ENCODE measurements at places on chromosomes 7 and 10. TPM values are rescaled to one million over a fixed set of nuclear protein-coding genes. Genes with fewer than 3 reads are reported as not detected.

The C10orf53 gene
- not detected for total RNA-seq

The GPC2 gene
- 3.6 TPM for total RNA-seq

The CLDN4 gene
- 1.2 TPM for total RNA-seq

The PLEKHS1 gene
- 0.80 TPM for total RNA-seq

The MBL2 gene
- total RNA-seq: not detected

The CDNF gene
- total RNA-seq: not detected

The SRRM3 gene
- 3.8 TPM for total RNA-seq

The SUN3 gene
- 1.1 TPM for total RNA-seq

DNA sequence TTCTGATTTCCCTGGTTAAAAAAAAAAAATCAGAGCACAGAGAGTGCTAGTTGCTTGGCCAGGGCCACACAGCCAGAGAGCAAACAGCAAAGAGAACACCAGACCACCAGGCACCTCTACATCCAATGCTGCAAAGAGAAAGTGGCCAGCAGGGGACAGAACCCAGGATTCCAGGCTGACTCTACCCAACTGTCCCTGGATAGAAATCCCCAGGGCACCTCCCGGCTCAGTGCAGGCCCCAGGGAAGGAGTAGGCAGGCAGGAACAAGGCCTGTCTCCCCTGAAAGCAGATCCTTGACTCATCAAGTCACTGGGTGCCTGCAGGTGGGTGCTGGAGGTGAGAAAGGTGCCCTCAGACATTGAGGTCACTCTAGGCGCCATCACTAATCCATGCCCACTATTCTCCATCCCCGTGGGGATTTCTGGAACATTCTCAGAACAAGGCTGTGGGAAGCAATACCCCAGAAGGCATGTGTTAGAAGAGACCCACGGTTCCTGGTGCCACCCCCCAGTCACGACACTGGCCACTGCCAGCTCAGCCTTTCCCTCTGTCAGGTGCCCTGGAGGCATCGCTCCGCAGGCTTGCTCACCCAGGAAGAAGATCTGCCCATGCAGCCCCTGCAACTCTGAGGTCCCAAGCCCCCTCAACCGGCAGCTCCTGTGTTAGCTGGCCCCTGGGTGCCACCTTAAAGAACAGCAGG is 154.8 kb downstream of the GRID1 start:
- no peak for DNase-seq

- no peak for DNase-seq
Measured at GRCh38 chr7:30918676-30919075, 7.0 kb downstream of the AQP1 start.

- no peak for DNase-seq
Measured at GRCh38 chr7:17493446-17493845, 195.0 kb downstream of the AHR start.

- no peak for DNase-seq
Measured at GRCh38 chr10:69292459-69292858, 14.2 kb downstream of the HK1 start.

DNA sequence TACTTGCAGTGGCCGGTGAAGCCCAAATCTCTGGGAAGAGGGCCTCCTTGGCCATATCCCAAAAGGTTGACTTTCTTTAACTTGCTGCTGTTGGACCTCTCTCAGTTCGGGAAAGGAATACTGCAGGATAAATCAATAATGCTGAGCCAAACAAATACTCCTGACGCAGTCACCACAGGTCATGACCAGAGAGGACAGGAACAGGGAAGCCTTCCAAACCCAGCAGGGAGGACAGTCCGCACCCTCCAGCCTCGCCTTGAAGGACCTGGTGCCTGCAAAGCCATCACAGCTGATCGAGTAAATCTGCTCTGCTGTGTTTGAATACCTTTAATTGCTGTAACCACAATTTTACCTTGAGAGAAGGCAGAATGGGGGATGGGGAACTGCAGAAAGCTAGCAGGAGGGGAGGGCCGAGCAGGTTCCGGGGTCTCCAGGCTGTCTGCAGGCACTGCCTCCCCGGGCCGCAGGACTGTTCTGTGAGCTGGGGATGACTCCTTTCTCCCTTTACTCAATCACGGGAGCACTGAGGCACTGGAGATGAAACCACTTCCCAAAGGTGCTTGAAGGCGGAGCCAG is 20.8 kb upstream of the INSIG1 start:
- no peak for DNase-seq

DNA sequence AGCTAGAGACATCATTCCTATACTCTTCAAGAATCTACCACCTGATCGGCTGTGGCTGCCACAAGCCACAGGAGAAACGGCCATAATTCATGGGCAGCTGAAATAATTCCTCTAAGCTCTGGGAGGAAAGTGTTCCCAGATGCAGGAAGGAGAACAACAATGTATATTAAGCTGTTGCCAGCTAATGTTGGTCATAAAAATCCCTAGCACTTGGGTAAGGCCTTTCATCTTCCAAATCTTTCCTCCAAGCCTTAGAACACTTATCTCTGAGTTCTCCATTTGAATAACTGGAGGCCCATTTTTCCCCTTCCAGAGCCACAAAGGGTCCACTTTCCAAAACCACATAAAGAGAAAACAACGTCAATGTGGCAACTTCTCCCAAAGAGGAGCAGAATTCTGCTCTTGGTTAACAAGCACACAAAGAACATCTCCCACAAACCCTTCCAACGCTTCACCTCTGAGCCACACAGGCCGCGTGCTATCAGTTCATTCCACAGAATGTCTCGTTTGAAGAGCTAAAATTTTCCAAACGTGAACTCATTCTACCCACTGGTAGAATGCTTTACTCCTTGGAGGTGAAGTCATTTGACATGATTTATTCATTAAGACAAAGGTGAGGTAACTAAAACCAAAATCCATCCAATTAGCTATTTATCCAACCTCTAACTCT is 11.2 kb downstream of the KCNMA1 start:
- peak; percentile 63 for DNase-seq

GRCh38 chr10:15954188-15954587 is 93.9 kb upstream of the MINDY3 start:
- no peak for DNase-seq

DNA sequence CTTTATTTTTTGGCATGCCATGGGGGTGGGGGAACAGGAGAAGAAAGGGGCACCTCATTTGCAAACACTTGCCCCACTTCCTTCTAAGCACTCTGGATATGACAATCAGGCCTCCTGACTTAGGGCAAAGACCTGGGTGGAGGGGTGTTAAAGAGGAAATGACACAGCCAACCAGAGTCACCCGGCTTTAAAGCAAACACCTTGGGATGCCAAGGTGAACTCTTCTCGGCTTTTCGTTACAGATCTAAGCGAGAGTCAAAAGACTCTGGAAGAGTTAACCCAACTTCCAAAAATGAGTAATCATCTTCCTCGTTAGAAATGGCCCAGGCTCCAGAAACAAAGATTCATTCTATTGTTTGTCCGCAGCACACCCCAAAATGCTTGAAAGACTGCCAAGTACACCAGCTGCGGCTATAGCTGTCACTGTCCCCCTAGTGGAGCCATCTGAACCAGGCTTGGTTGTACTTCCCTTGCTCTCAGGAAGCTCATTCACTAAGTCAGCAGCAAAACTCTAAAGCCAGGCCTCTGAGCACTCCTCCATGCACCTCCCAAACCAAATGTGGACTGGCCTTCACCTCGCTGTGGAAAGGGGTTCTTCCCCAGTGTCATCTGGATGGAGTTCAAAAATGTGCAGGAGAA is 24.8 kb downstream of the FAM53B start:
- DNase-seq: no peak

DNA sequence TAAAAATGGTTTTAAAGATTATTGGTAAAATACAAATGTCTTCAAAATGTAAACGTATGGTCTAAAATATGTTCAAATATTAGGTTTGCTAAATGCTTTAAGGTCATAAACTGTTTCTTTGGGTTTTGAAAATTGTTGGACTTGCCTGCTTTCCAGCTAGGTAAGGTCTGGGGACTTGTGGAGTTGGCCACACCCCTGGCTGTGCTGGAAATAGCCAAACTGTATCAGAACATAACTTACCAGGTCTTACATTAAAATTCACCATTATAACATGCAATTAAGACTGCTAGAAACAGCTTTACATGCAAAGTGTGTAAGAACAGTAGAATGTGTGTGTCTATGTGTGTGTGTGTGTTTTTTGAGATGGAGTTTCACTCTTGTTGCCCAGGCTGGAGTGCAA is 29.7 kb upstream of the BNIP3 start:
- DNase-seq: no peak

DNA sequence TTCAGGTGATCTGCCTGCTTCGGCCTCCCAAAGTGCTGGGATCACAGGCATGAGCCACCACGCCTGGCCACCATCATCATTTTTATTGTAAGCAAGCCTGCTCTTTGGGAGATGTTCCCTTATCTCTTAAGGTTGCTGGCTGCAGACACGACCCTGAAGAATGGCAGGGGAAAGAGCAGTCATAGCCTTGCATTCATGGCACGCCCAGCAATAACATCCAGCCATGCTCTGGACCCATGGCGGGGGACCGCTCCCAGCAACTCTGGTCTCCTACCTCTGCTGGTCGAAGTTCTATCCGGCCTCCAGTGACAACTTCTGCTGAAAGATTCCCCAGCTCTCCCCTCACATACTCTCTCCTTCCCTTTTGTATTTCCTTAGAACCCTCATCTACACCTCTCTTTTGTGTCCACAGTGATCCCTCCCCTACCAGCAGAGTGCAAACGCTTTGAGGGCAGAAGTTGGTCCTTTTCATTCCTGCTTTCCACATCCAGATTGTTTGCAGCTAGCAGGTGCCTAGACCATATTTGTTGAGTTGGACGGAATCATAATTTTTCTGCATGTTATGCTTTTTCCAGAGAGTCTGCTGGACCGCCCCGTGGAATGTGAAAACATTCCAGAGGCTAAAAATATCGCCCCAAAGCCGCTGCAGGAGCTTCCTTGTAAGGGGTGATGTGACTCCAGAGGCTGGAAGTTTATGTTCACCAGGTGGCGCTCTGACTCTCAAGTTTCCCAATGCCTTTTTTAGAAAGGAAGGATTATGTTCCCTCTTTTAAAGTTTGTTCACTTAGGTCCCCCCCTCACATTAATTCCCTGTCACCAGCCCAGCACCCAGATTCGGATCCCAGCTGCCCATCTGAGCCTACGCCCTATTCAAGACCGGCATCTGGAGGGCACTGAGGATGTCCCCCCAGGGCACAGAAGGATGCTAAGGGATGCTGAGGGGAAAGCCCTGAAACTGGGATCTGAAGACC is 4.3 kb upstream of the MARVELD1 start:
- peak; percentile 44 for DNase-seq

DNA sequence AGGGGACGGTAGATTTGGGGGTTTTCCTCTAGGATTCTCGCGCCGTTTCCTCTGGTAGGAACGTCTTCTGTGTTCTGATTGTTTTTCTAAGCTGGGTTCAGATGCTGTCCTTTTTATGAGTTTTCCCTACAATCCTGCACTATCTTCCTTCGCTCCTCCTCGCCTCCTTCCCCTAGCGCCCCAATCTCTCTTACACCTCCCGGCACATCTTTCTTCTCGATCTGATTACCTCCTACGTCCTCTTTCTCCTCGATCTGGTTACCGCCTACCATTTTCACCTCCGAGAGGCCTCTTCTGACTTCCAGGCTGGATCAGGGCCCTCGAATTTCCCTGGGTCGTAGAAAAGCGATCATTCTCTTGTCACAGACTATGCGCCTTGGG is 413 bp downstream of the BUD31 start:
- DNase-seq: no peak

DNA sequence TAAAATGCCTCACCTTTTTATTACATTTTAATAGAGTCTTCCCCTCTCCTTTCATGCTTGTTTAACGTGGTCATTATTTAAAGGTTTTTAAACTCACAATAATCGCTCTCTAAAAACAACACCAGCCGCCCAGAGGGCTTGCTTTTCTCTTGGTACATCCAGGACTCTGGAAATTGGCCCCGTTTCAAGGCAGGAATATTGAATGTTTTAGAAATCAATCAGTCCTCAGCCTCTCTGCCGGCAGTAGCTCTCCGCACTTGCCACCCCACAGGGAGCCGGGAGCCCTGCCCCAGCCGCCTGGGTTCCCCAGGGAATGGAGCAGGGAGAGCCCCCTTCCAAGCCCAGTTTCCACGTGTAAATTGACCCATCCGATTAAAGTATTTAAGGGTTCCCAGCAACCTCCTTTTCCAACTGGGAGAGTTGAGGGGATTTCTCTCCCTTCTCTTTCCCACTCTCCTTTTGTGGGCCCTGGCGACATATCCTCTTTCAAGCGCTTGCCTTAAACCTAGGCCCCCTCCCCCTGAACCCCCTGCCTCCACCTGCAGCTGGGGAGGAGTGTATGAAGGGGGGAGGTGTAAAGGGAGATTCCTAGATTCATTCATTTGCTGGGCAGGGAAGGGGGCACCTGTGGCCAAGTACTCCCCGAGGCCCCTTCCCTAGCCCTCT is 1.9 kb downstream of the FGF8 start:
- no peak for DNase-seq

GRCh38 chr10:71083716-71083975 is 128.7 kb upstream of the UNC5B start:
- DNase-seq: no peak

DNA sequence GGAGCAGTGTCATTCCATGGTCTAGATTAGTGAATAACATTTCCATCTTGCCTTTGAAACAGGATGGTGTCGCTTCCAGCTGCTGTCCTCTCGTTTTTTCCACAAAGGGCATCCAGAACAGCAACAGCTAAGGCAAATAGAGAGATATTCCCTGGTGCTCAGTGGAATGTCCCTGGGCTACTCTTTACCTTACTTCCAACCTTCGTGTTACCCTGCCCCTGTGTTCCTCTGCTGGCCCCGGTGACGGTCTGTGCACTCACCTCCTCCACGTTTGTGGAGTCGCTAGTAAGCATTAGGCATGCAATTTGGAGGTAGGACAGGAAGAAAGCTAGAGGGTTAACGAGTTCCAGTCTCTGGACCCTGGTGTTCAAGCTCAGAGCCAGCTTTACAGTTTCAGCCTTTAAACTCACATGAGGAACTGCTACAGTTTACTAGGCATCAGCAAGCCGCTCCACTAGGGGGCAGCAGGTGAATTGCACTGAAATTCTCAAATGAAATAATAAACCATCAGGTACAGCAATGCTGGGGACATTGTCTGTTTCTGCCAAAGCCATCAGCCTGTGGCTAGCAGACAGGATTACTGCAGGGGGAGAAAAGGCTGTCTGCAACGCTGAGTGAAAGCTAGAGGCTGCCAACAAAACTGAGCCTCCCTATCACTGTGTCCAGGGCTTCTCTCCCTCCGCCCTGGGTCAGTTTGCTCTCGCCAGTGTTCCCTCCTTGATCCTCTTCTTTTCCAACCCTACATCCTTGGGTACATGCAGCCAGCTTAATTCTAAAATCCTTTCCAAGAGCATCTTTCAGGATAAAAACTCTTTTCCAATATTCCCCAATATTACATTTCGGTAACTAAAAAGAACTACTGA is 9.0 kb downstream of the MRPL32 start:
- peak; percentile 85 for DNase-seq

DNA sequence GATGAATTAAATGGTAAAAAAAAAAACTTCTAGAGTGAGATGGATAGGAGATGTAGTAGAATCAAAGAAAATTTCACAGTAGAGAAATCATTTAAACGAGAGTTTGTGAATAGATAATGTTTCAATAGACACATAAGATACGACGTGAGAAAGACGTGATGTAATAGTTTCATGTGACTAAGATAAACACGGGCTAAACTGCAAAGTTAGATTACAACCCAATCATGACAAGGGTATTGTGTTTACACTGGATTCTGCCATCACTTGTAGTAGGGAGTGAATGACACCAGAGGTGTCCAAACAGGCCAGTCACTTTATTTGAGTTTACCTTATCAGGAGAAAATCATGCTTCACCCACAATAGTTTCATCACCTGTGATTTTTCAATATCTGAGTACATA is 21.6 kb downstream of the SEMA3D start:
- no peak for DNase-seq

All from H4 (cell line).